Fibroblast of upper back skin (primary cell): ENCODE measurements at places on chromosomes 3 and 15.

GRCh38 chr3:71121429-71122167 lies 461.9 kb downstream of the FOXP1 start:
- no peak for DNase-seq

- DNase-seq: no peak
Observed at GRCh38 chr15:63232943-63233342, 43.5 kb downstream of the RAB8B start.

- DNase-seq: peak; percentile 40
Observed at GRCh38 chr3:181919375-181919774, 207.7 kb downstream of the SOX2 start.

DNA sequence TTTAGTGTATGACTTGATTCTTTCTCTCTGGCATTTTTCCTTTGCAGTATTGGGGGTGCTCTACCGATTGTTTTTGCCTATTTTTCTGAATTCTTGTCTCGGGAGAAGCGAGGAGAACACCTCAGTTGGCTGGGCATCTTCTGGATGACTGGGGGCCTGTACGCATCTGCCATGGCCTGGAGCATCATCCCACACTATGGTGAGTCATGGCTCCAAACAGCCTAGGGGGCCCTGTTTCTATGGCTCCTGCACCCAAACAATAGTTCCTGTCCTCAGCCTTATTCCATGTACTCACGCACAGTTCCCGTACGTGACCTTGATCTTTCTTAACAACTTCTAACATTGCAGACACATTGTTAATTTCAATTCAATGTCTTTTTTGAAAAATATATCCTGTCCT lies 152.3 kb downstream of the SV2B start:
- no peak for DNase-seq

DNA sequence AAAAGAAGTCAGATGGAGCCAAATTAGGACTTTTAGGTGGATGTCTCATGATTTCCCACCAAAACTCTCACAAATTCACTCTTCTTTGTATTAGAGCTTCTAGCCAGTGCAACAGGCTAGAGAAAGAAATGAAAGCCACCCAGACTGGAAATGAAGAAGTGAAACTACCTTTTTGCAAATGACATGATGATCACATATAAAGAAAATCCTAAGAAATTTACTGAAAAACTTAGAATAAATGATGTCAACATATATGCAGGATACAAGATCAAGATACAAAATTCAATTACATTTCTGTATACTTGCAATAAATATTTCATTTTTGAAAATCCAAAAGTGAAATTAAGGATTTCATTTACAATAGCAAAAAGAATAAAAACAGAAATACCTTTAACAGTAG lies 110.8 kb downstream of the LRIG1 start:
- DNase-seq: no peak
